Endothelial cell of umbilical vein (primary cell): ENCODE measurements at places on chromosomes 1 and 21. TPM values are rescaled to one million over a fixed set of nuclear protein-coding genes. Genes with fewer than 3 reads are reported as not detected.

GRCh38 chr1:234827181-234827580 is 217.2 kb upstream of the IRF2BP2 start:
- peak; percentile 72 for DNase-seq

DNA sequence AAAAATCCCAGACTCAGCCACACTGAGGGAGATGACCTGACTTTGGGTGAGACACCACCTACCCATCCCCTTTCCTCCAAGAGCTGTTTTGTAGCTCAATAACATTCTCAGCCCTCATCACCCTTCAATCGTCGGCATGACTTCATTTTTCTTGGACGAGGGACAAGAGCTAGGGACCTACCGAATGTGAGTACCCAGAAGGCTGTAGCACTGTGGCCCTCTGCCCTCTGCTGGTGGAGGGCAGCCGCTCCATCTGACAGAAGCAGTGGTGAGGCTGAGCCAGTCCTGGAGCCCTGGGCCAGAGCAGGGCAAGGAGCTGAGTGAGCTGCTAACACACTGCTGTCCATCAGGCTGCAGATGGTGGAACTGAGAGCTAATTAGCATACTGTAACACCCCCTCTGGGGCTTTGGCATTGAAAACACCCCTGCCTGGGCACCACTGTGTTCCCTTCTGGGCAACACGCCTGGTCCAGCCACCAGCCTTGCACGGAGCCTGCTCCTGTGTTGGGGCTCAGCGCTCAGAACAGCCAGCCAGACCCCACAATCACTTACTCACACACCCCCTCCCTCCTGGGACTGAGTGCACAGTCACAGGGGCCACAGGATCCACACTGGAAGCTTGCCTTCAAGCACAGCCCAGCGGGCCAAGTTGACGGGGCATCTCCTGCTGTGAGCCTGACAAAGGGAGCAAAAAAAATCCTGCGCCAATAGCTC is 18.3 kb upstream of the ALPL start:
- DNase-seq: peak; percentile 30

DNA sequence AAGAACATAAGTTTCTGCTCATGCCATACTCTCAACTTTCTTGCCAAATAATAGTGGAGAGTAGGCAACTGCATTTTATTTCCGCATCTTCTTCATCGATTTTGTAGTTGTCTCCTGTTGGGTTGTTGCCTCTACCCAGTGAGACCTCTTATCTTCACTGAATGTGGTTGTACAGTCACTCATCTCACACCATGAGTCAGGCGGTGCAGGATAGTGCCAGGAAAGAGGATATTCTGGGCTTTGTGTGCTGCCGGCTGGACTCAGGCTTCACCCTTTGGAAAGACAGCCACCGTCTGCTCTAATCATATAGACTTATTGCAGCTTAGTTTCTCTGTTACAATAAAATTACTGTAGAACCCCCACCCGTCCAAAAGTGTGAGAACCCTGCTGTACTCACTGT is 154.3 kb upstream of the USP24 start:
- DNase-seq: no peak

GRCh38 chr1:2432441-2432844 is 20.1 kb upstream of the PEX10 start:
- DNase-seq: no peak

DNA sequence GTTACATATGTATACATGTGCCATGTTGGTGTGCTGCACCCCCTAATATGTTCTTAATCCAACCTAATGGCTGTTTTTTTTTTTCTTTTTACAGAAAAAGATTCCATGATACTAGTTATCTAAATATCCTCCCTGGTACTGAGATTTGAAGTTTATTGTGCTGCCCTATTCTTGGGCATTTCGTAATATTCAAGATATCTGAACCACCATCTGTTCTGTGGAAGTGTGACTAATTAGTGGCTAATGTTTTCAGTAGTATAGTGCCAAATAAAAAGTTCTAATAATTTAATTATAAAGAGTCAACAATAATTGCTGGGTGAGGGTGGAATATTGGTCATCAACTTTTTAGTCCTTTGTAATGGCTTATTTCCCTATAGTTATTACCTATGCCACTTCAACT is 217.5 kb downstream of the GABPA start:
- DNase-seq: peak; percentile 91

Gene TMCC2
- 2.0 and 2.1 TPM in 2 replicates for total RNA-seq

Gene NEK2
- total RNA-seq: 19.0 and 20.3 TPM in 2 replicates

Gene TSPAN1
- total RNA-seq: 0.37 and 0.88 TPM in 2 replicates

Gene TLR5
- 0.15 and 0.16 TPM in 2 replicates for total RNA-seq
